ENCODE measurements at places on chromosomes 3 and 15.
A peak's percentile ranks its signal among the peaks of the same experiment; 100 is the strongest.

DNA sequence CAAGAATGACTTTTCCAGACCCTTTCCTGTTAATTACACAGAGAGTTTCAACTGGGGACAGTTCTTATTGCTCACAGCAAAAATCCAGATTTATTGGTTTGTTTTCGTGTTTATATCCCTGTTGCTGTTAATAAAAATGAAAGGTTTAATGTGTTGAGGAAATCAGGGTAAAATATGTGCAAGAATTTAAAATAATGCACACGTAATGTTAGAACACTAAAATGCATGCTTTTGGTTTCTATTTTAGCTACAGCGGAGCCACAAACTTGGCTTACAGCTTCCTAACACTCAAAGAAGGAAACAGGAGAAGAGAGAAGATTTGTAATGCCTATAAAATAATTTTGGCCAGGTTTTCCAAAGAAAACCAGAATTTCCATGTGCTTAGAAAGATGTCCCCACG, 62.7 kb downstream of the CASR start:
- H3K27ac ChIP-seq: peak overlapping the region; percentile 39
- DNase-seq: no peak
- no peaks in the 10 kb centered on the region for H3K27me3 ChIP-seq

DNA sequence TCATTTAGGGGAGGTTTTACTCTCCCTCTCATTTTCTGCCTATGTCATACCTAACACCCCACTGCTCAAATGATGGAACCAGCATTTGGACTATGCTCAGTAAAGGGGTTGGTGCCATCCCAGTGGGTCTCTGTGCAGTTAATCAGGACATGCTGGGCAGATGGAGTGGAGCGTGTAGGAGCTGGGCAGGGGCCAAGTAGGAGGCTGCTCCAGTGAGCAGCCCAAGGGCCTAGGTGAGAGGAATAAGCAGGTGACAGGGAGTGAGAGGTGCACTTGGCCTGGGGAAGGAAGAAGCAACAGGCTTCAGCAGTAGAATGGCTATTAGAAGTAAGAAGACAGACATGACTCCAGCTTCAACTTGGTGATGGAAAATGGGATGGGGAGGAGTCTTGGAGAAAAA, 72.2 kb downstream of the EPHB1 start:
- no peaks in the 10 kb centered on the region for H3K4me1 ChIP-seq
- no peak overlapping the region for H3K4me3 ChIP-seq
- H3K27ac ChIP-seq: no peak overlapping the region
- DNase-seq: no peak
- H3K36me3 ChIP-seq: no peaks in the 10 kb centered on the region
- H3K27me3 ChIP-seq: no peaks in the 10 kb centered on the region

GRCh38 chr3:127849368-127849767, 27.1 kb upstream of the MGLL start:
- H3K4me3 ChIP-seq: no peak overlapping the region
- DNase-seq: no peak
- H3K27me3 ChIP-seq: no peaks in the 10 kb centered on the region

- H3K27ac ChIP-seq: no peak overlapping the region
- H3K4me1 ChIP-seq: no peaks in the 10 kb centered on the region
- no peak overlapping the region for H3K4me3 ChIP-seq
- no peaks in the 10 kb centered on the region for H3K36me3 ChIP-seq
- H3K27me3 ChIP-seq: no peaks in the 10 kb centered on the region
Observed at GRCh38 chr15:27820232-27820631, 278.9 kb downstream of the OCA2 start.

GRCh38 chr3:98504539-98504938, 7.1 kb downstream of the OR5K2 start:
- no peaks in the 10 kb centered on the region for H3K27me3 ChIP-seq
- no peak for DNase-seq
- no peaks in the 10 kb centered on the region for H3K36me3 ChIP-seq

DNA sequence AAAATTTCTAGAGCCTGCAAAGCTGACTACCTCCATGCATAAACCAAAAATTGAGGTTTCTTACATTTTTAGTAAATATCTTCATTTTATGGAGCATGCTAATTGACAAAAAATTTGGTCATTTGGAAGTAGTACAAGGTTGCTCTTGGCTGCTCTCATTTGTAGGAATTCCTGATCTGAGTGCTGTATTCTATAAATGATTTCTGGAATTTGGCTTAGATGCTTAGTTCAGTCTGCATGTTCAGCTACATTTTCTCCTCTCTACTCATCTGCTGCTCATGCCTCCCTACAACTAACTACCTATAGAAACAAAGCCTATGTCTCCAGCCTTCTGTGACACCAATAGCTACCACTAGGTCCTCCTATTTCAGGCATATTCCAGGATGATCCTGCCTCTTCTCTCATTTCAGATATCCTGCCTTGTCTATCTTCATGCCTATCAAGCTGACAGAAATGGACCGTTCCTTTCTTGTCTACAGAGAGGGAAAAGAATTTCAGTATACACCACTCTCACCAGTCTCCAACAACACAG, 901.1 kb downstream of the TBL1XR1 start:
- H3K4me3 ChIP-seq: no peak overlapping the region
- H3K27ac ChIP-seq: no peak overlapping the region
- no peaks in the 10 kb centered on the region for H3K27me3 ChIP-seq
- DNase-seq: no peak
- H3K4me1 ChIP-seq: no peaks in the 10 kb centered on the region
- H3K36me3 ChIP-seq: no peaks in the 10 kb centered on the region

DNA sequence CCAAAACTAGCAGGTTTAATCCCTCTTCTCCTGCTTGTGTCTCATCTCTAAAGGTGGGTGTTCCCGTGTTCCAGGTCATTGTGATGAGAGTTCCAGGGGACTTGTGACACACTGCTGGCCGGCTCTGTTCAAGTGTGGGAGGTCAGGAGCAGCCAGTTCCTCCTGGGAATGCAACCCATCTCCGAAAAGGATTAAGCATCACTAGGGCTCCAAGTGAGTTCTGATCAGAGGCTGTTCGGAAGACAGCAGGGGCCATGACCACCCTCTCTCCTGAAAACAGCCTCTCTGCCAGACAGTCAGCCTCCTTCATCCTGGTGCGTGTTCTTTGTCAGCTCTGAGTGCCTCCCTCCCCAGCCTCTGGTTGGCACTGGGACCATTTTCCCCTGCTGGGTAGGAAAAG, at the start of gene TBC1D21:
TSS of gene TBC1D21 (plus strand) at position 109 of the 400 bp plus-strand sequence. CDS start at position 255, 146 bp downstream.
- no peak within 1 kb of the TSS for H3K27ac ChIP-seq
- no peak within 1 kb of the TSS for H3K4me3 ChIP-seq
- no peaks in the 10 kb centered on the region for H3K4me1 ChIP-seq
- H3K36me3 ChIP-seq: no peaks in the 10 kb centered on the region

DNA sequence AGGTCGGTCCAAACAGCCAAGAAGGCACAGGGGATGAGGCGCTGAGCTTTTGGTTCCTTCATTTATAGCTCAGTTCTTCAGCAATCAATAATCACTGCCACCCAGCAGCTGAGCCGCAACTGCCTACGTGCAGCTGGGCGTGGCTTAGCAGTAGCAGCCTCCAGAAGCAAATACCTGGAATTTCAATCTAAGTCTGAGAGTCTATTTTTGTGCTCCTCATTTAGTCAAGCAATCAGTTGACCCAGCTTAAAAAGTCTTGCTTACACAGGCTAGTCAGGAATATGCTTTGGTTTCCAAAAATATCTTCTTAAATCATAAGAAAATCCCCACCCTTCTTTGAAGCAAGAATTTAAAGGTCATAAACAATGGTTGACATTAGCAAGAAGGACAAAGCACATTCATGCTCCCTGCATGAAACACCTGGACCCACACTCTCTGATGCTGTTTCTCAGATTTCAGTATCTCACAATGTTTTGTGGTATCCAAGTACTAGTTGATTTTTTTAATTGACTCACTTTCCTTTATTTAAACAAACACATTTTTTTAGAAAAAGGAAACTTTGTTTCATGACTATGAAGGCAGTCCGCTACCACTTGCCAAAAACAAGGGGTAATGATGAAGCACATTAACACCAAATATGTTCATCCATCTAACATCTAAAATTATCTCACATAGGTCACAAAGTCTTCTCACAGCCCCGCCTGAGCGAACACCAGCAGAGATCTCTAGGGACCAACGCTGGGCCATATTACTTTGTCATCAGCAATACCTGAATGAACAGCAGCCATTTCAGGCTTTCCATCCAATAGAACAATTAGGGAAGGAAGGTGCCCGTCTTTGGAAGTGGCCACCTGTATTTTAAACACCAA, 106.1 kb downstream of the OXNAD1 start:
- H3K27ac ChIP-seq: no peak overlapping the region
- H3K36me3 ChIP-seq: no peaks in the 10 kb centered on the region
- no peaks in the 10 kb centered on the region for H3K27me3 ChIP-seq
- H3K4me3 ChIP-seq: no peak overlapping the region

- H3K36me3 ChIP-seq: no peaks in the 10 kb centered on the region
- peaks cover 6% of the 10 kb centered on the region for H3K4me1 ChIP-seq
- H3K27me3 ChIP-seq: no peaks in the 10 kb centered on the region
- no peak overlapping the region for H3K4me3 ChIP-seq
Observed at GRCh38 chr15:56871185-56871584, 47.3 kb upstream of the TCF12 start.

- H3K27ac ChIP-seq: no peak overlapping the region
- H3K4me1 ChIP-seq: no peaks in the 10 kb centered on the region
- H3K27me3 ChIP-seq: no peaks in the 10 kb centered on the region
- no peak for DNase-seq
Observed at GRCh38 chr3:40137591-40138295, 171.8 kb upstream of the EIF1B start.

DNA sequence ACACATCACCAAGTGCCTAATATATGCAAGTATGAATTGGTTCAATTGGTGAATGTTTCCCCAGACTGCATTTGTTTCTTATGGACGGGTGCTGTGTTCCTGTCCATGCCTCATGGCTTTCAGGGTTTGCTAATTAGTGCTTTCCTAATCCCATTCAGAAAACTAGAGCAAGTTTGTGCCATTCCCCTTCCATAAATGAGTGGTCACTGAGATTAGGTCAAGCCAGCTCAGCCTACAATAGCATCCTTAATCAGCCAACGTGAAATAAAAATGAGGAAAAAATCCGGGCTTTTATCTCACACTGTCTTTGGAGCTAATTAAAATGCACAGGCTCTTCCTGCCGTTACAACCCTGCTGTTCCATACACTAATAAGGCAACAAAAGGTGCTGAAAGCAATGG, 788.8 kb downstream of the ROBO1 start:
- no peaks in the 10 kb centered on the region for H3K27me3 ChIP-seq
- H3K4me1 ChIP-seq: no peaks in the 10 kb centered on the region
- no peak for DNase-seq
- H3K36me3 ChIP-seq: no peaks in the 10 kb centered on the region
- no peak overlapping the region for H3K27ac ChIP-seq

GRCh38 chr3:10875914-10876313, 59.9 kb downstream of the SLC6A11 start:
- DNase-seq: no peak
- no peaks in the 10 kb centered on the region for H3K4me1 ChIP-seq
- H3K36me3 ChIP-seq: no peaks in the 10 kb centered on the region

- DNase-seq: no peak
- no peak overlapping the region for H3K4me3 ChIP-seq
- H3K4me1 ChIP-seq: no peaks in the 10 kb centered on the region
- no peak overlapping the region for H3K27ac ChIP-seq
- no peaks in the 10 kb centered on the region for H3K36me3 ChIP-seq
- H3K27me3 ChIP-seq: no peaks in the 10 kb centered on the region
Observed at GRCh38 chr3:106168962-106169750, 300.3 kb upstream of the CBLB start.

GRCh38 chr3:160217675-160218074, 7.5 kb upstream of the C3orf80 start:
- H3K27me3 ChIP-seq: no peaks in the 10 kb centered on the region
- H3K4me1 ChIP-seq: no peaks in the 10 kb centered on the region
- H3K27ac ChIP-seq: no peak overlapping the region
- no peaks in the 10 kb centered on the region for H3K36me3 ChIP-seq
- no peak for DNase-seq
- no peak overlapping the region for H3K4me3 ChIP-seq

GRCh38 chr3:89685731-89686130, 578.3 kb downstream of the EPHA3 start:
- no peak overlapping the region for H3K27ac ChIP-seq
- H3K4me1 ChIP-seq: no peaks in the 10 kb centered on the region
- no peak for DNase-seq
- no peak overlapping the region for H3K4me3 ChIP-seq
- no peaks in the 10 kb centered on the region for H3K36me3 ChIP-seq

GRCh38 chr3:141164852-141165251, 66.8 kb upstream of the PXYLP1 start:
- no peaks in the 10 kb centered on the region for H3K27me3 ChIP-seq
- no peaks in the 10 kb centered on the region for H3K36me3 ChIP-seq
- H3K4me3 ChIP-seq: no peak overlapping the region
- H3K27ac ChIP-seq: no peak overlapping the region

DNA sequence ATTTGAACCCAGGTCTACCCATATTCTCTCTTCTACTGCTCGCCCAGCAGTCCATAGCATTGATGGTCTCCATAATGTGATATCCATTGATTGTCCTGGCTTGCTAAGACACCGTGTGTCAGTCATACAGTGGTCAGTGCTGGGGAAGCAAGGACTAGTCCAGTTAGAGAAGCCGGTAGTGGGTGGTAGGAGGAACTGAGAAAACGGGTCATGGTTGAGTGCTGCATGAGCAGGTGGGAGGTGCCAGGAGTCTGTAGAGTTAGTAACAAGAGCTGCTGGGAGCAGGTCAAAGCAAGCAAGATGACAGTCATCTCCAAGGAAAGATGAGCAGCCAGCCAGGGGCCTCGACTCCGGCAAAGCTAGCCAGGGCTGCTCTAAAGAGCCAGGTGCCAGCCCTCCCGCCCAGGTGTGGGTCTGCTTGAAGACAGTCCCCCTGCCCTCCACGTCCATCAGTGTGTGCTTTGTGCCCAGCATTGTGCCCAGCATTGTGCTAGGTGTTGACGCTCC, 29.5 kb upstream of the USP3 start:
- no peaks in the 10 kb centered on the region for H3K4me1 ChIP-seq
- peak overlapping the region; percentile 26 for H3K27ac ChIP-seq
- H3K4me3 ChIP-seq: no peak overlapping the region
- H3K36me3 ChIP-seq: no peaks in the 10 kb centered on the region
- no peak for DNase-seq

DNA sequence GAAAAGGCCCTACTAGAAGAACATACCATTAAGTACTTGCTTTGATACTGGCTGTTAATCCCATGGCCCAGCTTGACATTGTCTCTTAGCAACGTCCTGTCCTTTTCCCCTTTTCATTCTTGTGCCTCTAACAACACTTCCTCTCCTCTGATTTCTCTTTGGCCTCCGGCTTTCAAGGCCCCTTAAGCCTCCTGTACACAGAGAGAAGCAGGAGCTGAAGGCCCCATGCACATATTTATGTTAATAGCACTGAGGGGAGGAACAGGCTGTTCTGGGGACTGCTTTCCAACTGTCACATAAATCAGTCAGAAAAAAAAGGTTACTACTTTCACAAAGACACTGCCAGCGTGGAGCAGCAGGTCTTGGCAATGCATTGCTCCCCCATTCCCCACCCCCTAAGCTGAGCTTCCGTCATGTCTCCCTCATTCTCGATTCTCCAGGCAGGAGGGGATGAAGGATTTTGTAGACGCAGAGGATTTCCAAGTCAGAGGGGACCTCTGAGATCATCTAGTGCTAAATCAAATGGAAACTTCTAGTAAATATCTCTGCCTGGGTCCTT, 257.4 kb upstream of the ADAMTS9 start:
- H3K36me3 ChIP-seq: no peaks in the 10 kb centered on the region
- peak; percentile 21 for DNase-seq
- H3K27me3 ChIP-seq: no peaks in the 10 kb centered on the region
- no peak overlapping the region for H3K4me3 ChIP-seq
- H3K4me1 ChIP-seq: no peaks in the 10 kb centered on the region

All from adrenal gland (tissue), 19 donors.